ENCODE measurements at places on chromosomes 11 and 22.

DNA sequence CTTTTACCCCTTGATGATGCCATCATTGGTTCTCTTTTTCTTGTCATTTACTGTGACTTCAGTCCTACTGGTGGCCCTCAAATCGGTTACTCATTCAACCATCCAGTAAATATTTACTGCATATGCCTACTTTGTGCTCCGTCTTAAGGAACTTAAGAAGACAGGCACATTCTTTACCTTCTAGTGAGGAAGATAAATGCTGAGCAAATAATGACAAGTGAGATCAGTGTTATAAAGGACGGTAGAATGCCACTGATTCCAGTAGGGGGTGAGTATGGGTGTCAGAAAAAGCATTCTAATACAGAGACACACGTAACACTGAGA lies 1.6 kb downstream of the ANKRD42 start:
- no peak for DNase-seq

GRCh38 chr11:35709376-35709775 lies 46.8 kb downstream of the TRIM44 start:
- no peak for DNase-seq

DNA sequence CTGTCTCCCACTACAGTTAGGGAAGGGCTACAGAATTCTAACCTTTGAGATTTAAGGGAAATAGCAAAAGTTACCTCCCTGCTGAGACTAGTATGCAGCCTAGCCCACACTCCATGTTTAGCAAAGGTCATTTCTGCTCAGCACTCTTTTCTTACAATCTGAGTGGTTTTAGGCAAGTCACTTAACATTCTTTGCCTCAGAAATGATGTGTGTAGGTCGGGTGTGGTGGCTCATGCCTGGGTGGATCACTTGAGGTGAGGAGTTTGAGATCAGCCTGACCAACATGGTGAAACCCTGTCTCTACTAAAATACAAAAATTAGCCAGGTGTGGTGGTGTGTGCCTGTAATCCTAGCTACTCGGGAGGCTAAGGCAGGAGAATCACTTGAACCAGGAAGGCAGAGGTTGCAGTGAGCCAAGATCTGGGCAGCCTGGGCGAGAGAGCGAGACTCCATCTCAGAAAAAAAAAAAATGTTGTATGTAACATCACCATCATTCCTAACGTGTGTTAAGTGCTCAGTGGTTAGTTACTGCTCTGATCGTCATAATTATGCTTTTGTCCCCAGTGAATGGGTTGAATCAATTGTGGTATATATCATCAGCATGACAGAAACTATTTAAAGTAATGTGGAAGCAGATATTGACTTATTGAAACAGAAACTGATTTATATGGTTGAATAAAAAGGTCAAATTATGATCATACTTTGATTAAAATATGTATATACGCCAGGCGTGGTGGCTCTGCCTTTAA lies 55.0 kb downstream of the COPB1 start:
- no peak for DNase-seq

DNA sequence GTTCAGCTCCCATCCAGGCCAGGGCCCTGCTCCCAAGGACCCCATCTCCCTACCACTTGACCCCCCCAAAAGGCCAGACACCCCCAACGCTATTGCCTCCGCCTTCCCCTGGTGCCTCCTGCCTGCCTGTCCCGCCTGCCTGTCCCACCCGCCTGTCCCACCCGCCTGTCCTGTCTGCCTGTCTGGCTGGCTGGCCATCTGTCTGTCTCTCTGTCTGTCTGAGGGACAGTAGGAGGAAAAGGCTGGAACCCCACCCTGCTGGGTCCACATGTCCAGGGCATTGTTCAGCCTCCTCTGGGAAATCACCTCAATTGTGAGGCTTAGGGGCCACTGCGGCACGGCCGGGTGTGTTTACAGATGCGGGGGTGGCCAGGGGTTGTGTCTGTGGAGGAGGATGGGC lies 25.3 kb upstream of the CBX7 start:
- no peak for DNase-seq

GRCh38 chr11:96293598-96294021 lies 49.4 kb downstream of the MAML2 start:
- DNase-seq = no peak

GRCh38 chr22:37229805-37230672 lies 14.0 kb downstream of the RAC2 start:
- DNase-seq = no peak

GRCh38 chr11:19625438-19625837 lies 87.2 kb upstream of the NAV2 start:
- no peak for DNase-seq

DNA sequence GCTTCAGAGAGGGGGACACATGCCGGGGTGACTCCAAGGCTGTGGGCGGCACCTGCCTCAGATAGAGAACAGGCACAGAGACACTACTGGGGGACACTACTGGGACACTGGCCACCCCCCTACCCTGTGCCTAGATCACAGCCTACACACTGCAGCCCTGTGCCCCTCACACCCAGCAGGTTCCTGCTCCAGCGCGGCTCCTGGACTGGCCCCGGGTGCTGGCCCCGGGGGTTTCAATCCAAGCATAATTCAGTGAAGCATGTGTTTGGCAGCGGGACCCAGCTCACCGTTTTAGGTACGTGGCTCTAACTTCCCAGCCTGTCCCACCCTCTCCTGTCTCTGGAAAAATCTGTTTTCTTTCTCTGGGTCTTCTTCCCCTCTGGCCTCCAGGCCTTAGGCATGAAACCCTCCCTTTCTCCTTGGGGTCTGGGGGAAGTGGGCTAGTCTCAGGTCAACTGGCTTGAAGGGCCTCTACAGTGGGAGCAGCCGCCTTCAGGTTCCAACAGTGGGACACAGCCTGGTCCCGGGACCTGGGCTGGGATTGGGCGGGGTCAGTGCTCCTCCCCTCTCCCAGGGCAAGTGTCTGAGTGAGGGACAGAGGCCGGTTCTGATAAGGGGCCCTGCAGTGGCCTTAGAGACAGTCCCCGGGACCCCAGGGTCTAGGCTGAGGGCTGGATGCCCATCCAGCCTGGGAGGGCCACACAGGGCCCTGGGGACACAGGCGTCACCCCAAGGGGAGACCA lies 98.8 kb downstream of the CRYBB2 start:
- no peak for DNase-seq

DNA sequence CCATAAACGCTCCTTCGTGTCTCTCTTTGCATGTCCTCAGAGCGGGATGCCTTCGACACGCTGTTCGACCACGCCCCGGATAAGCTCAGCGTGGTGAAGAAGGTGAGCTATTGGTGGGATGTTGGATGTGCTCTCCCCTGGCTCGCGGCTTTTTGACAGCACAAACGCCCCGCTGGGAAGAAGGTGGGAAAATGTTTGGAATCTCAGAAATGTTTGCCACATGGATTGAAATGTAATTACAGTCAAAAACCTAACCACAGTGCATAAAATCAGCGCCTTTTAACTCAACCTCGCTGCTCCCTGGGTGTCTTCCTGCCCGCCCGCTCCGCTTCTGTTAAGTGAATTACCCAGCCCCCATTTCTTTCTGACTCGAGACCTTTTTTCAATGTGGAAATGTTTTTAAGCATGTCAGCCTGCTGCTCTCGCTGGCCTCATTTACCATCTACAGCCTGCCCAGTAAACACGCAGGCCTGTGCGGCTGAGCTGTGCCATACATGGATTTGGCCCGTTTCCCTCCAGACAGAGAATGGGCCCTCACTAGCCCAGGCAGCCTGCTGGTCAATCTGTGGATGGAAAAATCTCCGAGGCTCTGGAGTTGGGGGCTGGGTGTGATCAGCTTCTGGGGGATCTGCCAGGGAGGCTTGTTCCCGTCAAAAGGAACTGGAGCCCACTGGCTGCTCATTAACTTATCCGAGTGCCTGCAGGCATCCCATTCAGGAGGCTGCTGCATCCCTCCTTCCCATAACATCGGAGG lies 32.7 kb upstream of the PARVG start:
- DNase-seq = no peak

DNA sequence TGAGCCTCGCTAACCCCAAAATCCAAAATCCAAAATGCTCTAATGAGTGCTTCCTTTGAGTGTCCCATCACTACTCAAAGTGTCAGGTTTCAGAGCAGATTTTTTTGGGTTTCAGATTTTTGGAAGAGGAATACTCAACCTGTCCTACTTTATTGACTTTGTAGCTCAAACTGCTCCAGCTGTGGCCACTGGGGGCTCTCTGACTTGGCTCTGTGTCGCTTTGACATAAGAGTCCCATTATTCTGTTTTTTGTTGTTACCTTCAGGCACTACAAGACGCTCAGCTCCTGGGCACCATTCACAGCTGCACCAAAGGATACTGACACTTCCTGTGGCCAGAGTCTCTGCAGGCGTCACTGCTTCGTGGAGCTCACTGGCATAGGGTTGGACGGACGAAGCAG lies 41.1 kb downstream of the PHF21B start:
- DNase-seq = no peak

DNA sequence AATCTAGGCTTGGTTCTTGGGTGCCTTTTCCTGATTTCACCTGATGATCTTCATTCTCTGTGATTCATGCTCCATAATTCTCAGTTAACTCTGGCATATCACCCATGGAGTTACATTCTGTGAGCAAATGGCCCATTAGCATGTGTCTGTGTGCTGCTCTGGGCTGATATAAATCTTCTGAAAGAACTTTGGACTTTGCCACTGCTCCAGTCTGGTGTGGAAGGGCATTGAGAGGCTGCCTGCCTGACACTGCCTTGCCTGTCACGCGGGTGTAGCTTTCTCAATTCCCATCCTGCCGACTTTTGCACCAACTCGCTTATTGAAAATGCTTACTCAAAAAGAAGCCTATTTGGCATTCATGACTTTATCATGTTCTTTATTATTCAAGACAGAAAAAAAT lies 42.2 kb downstream of the FAT3 start:
- no peak for DNase-seq

- DNase-seq = no peak
Observed at GRCh38 chr22:43616645-43617044, 195.5 kb downstream of the EFCAB6 start.

GRCh38 chr11:6992457-6993417 lies 27.4 kb downstream of the ZNF214 start:
- DNase-seq = no peak

GRCh38 chr22:37062702-37063381 lies 11.3 kb downstream of the KCTD17 start:
- DNase-seq = no peak

- no peak for DNase-seq
Observed at GRCh38 chr22:20402960-20403778, 9.2 kb downstream of the ZNF74 start.

DNA sequence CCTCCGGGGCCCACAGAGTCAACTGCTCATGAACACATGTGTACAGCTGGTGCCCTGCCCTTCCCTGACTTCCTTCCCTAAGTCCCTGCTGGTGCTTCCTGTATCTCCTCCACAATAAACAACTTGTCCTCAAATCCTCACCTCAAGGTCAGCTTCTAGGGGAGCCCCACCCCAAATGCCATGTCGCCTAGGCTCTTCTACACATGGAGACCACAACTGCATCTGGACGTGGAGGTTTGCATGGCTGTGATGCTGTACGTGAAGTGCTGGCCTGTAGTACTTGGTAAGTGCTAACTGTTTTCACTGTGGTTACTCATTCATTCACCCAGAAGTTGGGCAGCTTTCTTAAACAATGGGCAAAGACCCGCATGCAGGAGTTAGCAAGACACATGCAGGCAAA lies 359.5 kb downstream of the SHANK2 start:
- no peak for DNase-seq

All from amygdala (tissue), 56 donors.